Stimulated activated CD8-positive, alpha-beta memory T cell treated with anti-CD3 and anti-CD28 coated beads, Interleukin-4, amount 100 ng/mL, for 1 hour (primary cell): ENCODE measurements at places on chromosomes 7 and 10.

GRCh38 chr7:108118959-108119358, 11.2 kb downstream of the LAMB4 start:
- DNase-seq: no peak

DNA sequence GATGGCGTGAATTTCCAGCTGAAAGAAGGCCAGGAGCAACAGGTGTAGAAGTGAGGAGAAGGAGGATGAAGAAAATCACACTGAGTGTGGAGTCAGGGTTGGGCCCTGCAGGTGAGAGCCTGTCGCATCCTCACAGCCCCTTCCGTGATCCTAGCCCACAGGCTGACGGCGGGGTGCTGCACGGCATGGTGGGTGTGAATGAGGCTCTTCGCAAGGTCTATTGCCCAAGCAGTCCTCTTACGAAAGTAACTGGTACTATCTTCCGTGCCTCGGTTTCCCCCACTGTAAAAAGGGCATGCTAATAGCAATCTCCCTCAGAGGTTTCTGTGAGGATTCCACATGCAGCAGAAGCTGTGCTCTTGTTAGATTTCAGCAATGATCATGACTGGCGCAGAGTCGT, 129.9 kb upstream of the TNS3 start:
- no peak for DNase-seq

GRCh38 chr7:87000344-87000743, 59.1 kb downstream of the ELAPOR2 start:
- DNase-seq: no peak

GRCh38 chr7:151168003-151168786, 701 bp upstream of the GBX1 start:
- peak; percentile 29 for DNase-seq

GRCh38 chr7:5214236-5214635, 24.2 kb downstream of the WIPI2 start:
- no peak for DNase-seq

GRCh38 chr10:127979566-127979965, 72.7 kb downstream of the PTPRE start:
- DNase-seq: no peak
